ENCODE measurements at places on chromosomes 5 and 9.

GRCh38 chr9:18544456-18544855 lies 70.5 kb downstream of the ADAMTSL1 start:
- no peak for DNase-seq

DNA sequence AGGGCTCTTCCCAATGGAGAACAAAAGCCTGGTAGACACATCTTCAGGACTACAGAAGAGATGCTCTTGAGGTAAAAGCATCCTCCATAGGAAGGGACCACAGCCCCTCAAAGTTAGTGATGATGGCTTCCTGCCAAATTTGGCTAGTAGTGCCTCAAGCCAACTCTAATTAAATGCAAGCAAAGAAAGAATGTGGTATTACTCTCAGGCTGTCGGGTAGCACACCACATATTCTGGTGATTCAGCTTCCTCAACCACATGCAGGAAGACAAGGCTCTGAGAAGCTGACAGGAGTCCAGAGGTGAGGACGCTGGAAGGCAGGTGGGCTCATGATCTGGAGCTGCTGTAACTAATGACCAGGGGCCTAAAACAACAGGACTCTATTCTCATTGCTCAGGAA lies 37.2 kb upstream of the S1PR3 start:
- no peak for DNase-seq

DNA sequence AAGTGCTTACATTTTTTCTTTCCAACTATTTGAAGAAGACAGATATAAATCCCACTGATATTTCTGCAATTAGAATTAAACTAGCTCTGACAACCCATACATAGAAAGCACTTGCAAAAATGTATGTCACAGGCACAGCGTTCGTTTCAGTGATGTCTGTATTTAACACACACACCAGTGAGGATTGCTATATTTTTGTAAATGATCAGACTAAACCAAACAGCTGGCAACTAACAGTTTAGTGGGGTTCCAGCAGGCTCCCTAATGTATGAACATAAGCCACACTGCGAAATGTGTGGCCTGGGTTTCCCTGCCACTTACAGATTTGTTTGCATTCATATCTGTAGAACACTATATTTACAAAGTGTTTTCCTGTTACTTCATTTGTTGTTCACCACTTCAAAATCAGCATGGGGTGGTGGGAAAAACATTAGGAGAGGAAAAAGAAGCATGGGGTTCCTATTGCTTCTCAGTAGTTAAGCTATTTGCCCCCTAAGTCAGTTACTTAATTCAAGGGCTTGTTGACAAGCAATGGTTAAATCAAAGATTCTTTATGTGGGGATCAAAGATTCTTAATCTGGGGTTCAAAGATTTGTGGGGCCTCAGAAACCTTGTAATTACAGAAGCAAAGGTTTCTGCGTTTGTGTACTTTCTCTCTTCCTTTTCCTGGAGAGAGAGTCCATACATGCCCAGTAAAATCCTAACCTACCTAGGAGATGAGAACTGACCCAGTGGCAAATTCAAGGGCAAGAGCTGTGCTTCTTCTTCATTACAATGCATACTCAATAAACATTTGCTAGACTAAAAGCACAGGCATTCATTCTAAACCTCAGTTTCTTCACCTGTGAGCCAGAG lies 27.1 kb downstream of the ZNF608 start:
- no peak for DNase-seq

DNA sequence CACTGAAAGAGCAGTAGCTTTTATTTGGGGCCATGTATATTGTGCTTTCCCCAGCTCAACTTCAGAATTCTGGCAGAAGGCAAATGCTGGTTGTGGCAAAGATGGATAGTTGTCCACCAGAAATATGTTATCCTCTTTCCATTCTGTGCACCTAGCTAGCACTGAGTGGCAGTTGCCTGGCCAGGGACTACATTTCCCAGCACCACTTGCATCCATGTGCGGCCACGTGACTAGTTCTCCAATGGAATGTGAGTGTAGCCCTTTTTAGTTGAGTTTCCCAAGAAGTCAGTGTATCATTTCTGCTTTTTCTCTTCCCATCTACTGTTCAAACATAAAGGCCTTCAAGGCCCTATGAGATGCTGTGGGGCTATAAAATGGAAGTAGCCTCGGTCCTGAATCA lies 354.0 kb upstream of the CLINT1 start:
- DNase-seq = no peak

Measured in CD4-positive, alpha-beta T cell treated with Interleukin-17A for 1 hour (primary cell).